Renal cortex interstitium (tissue), 15 donors: ENCODE measurements at places on chromosomes 12 and 14.
A peak's percentile ranks its signal among the peaks of the same experiment; 100 is the strongest.

- no peak for DNase-seq
Observed at GRCh38 chr14:70642303-70643235, 853 bp downstream of the TTC9 start.

DNA sequence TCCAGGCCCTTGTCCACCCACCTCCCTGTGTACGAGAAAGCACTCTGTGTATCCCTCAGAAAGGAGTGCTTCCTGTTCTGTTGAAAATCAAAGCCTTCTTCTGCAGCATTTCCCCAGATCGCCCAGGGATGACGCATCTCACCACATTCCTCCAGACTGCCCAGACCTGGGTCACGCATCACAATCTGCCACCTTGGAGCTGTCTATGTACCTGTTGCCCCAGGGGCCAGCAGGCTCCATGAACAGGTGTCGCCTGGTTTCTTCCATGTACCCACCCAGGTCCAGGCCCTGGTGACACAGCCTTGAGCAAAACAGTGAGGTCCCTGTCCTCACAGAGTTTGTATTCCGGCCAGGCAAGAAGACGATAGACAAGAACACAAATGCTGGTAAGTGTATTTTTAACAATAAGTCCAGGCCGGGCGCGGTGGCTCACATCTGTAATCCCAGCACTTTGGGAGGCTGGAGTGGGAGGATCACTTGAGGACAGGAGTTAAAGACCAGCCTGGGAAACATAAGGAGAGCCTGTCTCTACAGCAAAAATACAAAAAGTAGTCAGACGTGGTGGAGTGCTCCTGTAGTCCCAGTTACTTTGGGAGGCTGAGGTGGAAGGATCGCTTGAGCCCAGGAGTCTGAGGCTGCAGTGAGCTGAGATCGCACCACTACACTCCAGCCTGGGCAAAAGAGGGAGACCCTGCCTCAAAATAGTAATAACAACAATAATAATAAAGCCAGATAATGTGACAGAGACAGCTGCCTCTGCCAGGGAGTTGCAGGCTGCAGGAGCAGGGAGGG, 6.8 kb upstream of the PPP1R13B start:
- no peak for DNase-seq

GRCh38 chr12:53625373-53625945, 723 bp downstream of the ATF7 start:
- no peak for DNase-seq

- DNase-seq: peak; percentile 12
Observed at GRCh38 chr14:78848234-78848820, 678.2 kb downstream of the NRXN3 start.

GRCh38 chr12:8911606-8912268, 2.6 kb upstream of the PHC1 start:
- DNase-seq: no peak

DNA sequence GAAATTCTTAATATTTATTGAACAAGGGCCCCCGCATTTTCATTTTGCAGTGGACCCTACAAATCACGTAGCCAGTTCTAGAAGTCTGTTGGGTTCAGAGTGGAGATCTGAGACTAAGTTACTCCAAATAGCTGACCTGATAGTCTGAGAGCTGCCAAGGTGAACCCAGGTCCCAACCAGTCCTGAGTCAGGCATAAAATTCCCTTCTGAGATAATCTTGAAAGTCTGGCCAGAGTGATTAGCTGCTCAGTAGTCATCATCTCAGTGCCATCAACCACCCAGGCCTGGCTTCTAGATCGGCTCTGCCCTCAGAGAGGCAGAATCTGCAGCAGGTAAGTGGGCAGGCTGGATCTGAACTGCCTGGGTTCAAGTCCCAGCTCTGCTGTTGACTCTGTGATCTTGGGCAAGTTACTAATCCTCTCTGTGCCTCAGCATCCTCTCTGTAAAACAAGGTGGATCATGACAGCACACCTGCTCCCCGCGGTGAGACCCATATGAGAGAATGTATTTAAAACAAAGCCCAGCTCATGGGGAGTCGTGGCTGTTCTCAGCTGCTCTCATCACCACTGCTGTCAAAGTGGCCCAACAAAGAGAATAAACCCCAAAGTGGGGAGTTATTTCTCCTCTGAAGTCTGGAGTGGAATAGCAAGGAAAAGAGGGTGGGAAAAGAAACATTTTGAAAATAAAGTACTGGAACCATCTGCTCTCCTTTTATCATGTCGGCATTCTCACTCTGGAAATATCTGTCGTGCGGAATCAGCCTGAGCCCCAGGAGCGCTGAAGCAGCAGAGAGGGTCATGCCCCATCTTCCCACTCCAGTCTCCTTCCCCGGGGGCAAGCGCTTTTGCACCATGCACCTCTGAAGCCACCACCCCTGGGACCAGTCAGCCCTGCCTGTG, 193.3 kb downstream of the DPF3 start:
- DNase-seq: no peak

GRCh38 chr12:3658327-3659163, 94.4 kb downstream of the CRACR2A start:
- no peak for DNase-seq

DNA sequence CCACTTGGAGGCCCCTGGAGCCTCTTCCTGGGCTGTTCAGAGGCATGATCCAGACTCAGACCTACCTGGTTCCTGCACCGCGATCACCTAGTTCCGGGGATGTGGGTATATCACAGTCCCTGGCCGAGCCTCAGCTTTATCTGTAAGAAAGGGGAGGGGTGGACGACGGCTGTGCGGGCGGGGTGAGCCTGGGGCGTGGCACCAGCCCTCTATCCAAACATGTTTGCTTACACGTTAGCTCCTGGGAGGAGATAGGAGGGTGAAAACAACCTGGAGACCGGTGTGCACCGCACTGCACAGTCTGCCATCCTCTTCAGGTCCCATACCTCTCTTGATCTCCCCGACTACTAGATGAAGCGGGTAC, 1.2 kb downstream of the ANKRD9 start:
- no peak for DNase-seq

DNA sequence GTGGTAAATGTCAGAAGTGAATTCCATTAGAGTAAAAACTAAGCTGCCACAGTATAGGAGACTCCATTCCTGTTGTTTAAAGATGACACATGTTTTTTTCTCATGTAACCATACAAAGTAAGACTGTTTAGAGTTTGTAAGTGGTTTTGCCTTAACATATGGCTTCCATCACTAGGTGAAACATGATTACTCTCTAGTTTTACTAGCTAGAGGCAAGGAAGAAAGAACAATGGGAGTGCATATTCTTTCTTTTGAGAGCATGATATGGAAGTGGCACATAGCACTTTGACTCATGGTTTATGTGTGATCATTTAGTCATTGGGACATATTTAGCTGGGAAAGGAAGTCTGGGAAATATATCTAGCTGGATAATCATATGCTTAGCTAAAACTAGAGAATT, 7.7 kb downstream of the ATF7IP start:
- DNase-seq: no peak

DNA sequence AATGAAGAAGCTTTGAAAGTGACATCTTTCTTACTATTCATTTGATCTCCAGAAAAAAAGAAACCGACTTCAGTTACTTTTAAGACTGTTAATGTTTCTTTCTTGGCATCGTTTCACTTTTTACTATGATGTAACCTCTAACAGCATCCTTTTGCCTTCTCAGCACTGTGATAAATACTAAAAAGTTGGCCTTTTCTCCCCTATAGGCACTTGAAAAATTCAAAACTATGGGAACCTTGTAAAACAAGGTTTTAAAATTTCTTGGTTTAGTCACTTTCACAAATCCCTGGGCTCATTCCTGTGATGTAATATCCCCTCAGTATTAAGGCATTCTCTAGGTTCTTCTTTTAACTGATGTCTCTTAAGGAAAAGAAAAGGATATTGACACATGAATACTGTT, 281.8 kb downstream of the EGLN3 start:
- DNase-seq: no peak

- no peak for DNase-seq
Observed at GRCh38 chr12:63021116-63021515, 86.2 kb upstream of the PPM1H start.

GRCh38 chr12:132427999-132428935, 61.7 kb upstream of the FBRSL1 start:
- no peak for DNase-seq

DNA sequence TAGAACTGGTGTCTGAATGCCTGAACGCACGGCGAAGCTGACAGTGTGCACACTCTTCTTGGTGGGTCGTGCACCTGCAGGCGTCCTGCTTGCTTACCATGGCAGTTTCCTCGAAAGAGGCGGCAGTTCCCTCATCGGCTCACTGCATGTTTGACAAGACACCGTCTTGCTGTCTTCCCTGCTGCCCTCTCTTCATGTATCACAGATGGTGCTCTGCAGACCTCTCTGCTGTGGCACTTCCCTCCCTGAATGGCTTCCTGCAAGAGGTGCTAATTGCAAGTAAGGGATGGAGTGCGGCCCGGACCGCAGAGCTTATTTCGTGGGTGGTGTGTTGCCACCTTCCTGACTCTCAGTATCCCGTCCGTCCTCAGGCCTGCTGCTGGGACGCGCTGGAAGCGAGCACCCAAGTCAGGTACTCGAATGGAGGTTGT, 156.7 kb upstream of the RTL1 start:
- DNase-seq: no peak

GRCh38 chr12:9799961-9800360, 27.3 kb upstream of the KLRF1 start:
- DNase-seq: no peak
